Calu3 (cell line): ENCODE measurements at places on chromosomes 7 and 10.

GRCh38 chr10:89615112-89615511, 29.9 kb downstream of the PANK1 start:
- no peak for DNase-seq

- no peak for DNase-seq
Measured at GRCh38 chr10:21402606-21403083, 122.8 kb downstream of the SKIDA1 start.

DNA sequence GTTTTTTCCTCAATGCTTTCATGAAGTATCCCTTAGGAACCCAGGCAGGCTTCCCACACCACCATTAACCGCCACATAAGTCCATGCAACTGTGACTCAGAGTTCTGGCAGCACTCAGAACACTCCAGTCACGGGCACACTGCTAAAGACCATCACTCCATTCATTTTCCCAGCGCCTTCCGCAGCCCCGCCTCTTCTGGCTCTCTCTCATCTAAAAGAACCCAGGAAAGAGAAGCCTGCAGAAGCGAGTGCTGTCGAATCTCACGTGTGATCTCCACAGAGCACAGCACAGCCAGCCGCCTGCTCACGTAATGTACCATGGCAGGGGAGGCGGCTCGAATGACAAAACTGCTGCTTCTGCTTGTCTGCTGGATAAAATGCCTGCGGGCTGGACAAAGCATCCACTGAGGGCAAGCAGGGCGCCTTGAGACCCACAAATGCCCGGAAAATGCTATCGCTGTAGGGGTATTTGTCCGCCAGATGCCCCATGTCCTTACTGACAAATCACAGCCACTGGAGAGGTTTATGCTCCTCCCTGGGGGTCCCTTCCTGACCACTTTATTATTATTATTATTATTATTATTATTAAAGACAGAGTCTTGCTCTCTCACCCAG, 1.8 kb downstream of the PSMG3 start:
- no peak for DNase-seq

DNA sequence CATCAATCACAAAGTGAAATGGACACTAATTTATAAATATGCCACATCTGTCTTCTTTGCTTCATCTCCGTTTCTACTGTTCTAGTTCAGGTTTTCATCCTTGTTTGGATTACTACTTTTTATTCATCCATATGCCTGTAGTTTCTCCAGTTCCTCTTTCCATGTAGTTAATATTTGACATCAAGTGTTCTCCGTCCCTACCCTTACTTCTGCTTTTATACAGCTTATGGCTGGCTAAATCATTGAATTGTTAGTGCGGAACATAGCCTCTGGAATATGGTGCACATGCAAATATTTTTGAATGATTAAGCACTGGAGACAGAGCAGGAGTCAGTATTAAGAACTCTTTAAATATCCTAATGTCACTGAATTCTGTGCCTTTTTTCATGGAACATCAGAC, 230.0 kb upstream of the PPP1R3A start:
- DNase-seq: no peak

DNA sequence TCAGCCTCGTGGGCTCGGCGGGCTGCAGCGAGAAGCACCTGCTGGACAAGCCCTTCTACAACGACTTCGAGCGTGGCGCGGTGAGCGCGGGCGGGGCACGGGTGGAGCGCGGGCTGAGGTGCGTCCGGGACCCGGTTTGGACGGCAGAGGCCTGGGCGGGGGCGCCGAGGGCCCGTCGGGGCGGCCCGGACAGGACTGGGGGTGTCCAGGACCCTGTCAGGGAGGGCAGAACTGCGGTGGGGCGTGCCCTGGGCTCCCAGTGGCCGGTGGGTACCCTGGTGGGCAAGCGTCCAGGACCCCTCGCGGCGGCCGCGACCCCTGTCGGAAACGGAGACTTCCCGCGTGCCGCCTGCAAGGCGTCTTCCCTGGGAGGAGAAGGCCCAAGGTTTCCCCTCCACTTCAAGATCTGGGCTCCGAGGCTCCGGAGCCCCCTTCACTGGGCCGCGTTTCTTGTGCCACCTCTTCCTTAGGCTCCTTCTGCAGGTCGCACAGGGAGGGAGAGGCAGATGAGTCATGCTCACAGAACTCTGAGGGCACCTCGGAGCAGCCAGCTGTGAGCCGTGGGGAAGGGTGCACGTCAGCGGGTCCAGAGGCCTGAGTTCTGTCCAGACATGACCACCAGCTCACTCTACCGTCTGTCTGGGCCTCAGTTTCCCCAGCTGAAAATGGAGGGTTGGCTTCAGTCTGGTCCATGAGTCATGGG, 485 bp downstream of the ALOX5 start:
- DNase-seq: peak; percentile 43

DNA sequence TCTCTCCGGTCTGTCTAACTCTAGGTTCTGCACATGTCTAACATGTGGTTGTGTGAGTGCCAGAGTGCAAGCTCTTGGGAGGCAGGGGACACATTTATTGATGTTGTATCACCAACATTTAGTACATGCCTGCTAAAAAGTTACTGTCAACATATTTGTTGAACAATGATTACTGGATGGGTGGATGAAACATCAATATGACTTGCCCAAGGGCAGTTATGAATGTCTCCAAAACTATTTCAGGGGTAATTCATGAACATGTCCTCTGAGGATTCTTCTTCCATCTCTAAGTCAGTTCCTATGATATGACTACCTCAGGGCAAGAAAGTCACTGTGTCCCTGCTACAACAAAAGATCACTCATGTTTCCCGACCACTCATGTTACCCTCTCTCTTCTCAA, 91.3 kb upstream of the STEAP1B start:
- DNase-seq: no peak

DNA sequence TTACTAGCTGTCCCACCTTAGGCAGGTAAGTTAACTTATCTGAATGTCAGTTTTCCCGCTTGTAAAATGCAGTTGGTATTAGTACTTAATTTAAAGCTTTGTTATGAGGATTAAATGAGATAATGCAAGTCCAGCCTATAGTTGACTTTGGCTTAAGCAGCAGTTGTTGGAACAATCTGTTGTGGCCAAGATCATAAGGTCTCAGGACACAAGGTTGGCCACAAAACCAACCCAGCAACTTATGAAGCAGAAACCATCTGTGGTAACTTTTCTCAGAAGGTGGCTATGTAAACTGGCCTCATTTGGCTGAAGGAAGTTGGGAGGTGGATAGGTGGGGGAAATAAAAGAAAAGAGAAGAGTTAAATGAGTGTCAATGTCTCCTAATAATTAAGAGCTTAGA, 29.4 kb downstream of the ENTPD1 start:
- DNase-seq: no peak

DNA sequence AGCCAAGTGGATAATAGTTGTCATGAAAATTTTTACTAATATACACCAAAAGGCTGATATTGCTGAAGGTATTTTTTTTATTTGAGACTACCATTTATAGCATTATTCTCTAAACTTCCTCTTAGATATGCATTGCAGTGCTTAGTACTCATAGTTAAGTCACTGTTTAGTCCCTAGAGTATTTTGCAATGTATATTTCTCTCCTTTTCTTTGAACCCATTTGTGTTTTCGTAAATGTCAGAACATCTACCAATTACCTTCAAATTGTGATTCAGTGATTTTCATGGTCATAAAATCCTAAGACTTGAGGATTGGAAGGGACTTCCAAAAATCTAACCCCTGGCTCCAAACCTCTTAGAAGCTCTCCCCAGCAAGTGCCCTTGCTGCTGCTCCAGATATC, 21.5 kb upstream of the CYP26C1 start:
- no peak for DNase-seq

DNA sequence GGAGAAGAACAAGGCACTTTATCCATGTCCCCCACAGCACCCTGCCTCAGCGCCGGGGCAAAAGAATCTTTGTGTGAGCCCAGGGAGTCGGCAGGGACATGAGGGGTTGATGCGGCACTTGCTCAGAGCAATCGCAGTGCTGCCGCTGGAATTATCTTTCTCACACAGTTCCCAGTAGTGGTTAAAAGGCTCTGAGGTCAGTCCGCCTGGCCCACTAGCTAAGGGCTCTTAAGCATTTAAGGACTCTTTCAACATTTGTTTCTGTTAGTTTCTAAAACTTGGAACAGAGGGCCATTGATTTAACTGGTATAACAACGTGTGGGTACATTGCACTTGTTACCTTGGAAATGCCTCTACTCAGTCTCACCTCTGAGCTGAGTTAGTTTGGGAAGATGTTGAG, 208.0 kb upstream of the C7orf33 start:
- no peak for DNase-seq

DNA sequence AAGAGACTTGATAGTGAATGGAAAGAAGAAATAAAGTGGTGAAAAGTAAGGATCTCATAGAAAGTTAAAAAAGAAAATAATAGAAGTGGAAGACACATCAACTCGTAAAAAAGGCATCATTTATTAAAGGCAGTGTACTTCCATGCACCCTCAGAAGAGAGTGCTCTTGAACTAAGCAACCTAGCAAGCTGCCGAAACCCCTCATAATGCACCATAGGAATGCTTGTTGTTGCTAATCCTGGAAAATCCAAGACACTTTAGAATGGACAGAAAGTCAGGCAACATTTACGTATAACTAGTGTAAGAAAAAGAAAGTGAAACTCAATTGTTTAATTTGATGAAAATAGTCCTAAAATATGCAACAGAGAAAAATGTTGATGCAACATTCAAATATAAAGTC, 12.8 kb downstream of the TFPI2 start:
- DNase-seq: no peak

DNA sequence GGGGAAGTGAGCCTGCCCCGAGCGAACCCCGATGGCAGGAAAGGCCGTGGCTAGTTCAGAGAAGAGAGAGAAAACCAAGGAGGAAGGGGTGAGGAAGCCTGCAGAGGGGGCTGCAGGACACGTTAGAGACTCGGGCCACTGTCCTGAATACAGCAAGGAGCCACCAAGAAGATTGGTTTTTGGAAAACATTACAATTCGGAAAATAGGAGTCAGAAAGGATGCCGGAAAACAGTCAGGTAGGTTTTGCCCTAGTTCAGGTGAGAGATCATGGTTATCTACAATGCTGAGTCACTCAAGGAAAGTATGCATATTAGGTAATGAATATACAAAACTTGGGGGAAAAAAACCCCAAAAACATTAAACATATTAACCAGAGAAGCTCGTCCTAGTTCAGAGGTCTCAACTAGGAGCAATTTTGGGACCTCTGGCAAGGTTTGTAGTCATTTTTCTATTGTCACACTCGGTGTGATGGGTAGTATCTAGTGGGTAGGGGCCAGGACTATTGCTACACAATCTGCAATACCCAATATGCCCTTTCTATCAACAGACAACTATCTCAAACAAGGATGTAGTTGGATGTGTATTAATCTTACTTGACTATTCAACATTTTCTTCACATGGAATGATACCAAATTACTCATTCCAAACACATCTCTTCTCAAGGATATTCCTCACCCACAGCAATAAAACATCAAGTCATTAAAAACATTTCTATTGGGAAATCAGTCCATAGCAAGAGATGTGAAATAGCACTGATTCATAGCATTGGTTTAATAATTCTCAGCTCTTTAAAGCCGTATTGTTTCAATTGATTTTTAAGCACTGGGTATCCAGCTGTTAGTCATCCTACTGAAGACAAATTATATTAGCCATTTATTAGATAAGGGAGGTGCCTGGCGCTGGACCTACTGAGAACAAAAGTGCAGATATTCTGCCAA, 74.4 kb upstream of the RSU1 start:
- peak; percentile 58 for DNase-seq

DNA sequence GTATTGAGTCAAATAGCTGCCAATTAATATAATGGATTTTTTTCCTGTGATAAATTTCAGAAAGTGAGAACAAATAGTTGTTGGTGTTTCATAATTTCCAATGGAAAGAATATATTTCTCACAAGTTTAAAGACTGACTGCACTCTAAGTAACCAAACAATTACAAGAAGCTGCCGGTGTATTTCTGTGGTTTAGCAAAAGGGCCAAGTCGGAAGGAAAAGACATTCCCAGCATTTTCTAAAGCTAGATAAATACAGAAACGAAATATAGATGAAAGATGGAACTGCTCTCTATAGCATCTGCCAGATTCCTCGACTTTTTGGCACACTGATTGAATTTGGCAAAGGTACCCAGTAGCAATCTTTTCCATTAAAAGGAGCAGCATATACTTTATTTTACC, 92.7 kb upstream of the MKX start:
- DNase-seq: no peak

GRCh38 chr10:28459453-28460144, 73.3 kb upstream of the WAC start:
- no peak for DNase-seq

DNA sequence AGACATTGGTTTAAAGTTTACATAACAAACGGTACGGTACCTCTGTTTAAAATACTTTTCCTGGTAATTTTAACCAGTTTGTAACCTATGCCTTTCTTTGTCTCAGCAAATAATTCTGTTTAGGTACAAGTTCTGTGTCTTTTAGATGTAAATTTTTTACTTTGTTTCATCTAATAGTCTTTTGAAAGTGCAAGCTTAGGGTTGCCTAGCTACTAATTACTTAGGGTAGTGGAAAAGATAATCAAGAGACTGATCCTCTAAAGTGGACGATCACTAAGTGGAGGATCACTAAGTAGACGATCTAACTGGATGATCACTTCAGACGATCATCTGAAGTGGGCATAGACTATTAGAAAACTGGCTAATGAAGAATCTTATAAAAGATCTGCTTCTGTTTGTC, 16.1 kb upstream of the FKBP9 start:
- DNase-seq: no peak

- DNase-seq: no peak
Measured at GRCh38 chr7:77420986-77421672, 5.0 kb upstream of the GSAP start.

DNA sequence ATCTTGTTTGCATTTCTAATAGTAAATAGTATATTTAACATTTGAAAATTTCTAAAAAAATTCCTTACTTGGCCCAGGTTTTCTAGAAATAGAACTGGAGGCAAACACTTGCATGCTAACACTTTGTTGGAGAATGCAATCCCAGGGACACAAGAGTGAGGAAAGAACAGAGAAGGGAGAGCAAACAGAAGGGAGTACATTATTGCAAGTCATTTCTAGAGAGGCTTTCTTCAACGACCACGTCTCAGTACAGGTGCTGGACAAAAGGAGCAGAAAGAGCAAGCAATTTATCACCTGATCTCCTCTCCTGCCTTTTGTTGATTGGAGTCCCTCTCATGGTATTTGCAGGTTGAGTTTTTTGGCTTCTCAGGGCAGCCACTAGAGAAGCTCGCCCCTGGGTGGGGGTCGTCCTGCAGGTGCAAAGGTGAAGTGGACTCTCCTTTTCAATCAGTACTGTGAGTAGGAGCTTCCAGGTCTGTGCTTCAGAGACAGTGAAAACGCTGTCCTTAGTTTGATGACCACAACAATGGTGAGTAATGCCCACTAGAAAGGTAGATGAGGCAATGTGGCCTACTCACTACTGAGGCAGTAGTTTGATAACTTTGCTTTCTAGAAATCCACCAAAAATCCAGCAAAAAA, 5.2 kb downstream of the CPED1 start:
- no peak for DNase-seq

GRCh38 chr10:22491931-22492615, 146.8 kb downstream of the SPAG6 start:
- no peak for DNase-seq

DNA sequence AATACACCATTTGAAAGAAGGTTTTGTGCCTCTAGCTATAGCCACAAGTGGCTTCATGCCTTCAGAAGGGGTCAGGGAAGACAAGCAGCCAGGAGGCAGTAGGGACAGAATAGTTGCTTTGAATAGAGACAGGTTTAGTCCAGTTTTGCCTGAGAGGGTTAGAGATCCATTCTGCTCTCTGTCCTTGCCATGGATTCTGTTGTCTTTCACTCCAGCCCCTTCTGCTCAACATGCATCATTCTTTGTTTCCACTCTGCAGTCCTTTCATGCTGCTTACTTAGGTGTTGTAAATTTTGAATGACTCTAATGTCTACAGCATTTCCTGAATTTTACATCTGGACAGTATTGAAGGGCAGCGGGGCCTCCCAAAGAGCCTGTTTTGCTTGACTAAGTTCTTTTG, 60.3 kb downstream of the CNTNAP2 start:
- DNase-seq: no peak
